ENCODE measurements at places on chromosomes 4 and X. TPM values are rescaled to one million over a fixed set of nuclear protein-coding genes. Genes with fewer than 3 reads are reported as not detected.

DNA sequence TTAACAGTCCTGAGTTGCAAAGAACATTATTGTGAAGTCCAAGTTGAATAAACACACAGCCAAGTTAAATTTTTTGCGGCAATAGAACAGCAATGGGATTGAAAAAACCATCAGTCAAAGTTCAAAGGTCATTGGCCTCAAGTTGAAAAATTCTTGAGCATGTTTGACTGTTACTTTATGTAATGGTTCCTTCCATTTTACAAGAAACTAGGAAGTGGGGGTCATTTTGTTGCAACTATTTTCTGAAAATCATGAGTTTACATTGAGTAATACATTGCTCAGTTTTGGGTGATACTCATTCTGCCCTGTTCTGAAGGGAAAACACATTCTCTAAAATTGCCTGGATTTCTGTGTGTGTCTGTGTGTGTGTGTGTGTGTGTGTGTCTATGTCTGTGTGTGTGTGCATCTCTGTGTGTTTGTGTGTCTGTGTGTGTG, 5.2 kb upstream of the IRF2 start:
- H3K36me3 ChIP-seq: peaks cover 4% of the 10 kb centered on the region
- H3K27ac ChIP-seq: no peak overlapping the region
- no peak for DNase-seq
- no peak overlapping the region for H3K4me3 ChIP-seq
- peaks cover 8% of the 10 kb centered on the region for H3K4me1 ChIP-seq

The GABRB1 gene
- polyA plus RNA-seq: 0.78 TPM

DNA sequence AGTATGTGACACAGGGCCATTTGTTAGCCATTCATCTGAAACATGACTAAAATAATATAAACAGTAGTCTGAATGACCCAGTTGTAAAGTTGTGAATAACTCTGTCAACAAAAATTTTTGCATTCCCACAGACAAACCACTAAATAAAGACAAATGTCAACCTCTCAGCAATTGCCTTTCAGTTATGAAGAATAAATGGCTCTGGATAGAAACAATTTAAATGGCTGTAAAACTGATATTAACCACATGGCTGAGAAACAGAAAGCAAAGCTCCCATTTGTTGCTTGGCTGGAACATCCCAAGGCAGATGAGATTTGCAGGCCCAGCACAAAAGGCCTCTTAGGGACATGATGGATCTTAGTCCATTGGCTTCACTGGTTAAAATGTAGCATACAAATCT, 296.3 kb downstream of the GALNTL6 start:
- no peaks in the 10 kb centered on the region for H3K27me3 ChIP-seq
- H3K4me3 ChIP-seq: no peak overlapping the region
- H3K27ac ChIP-seq: no peak overlapping the region
- no peaks in the 10 kb centered on the region for H3K36me3 ChIP-seq
- H3K4me1 ChIP-seq: no peaks in the 10 kb centered on the region

The CXXC4 gene
- 15.3 TPM for polyA plus RNA-seq

The ATP1B4 gene
- polyA plus RNA-seq: not detected

DNA sequence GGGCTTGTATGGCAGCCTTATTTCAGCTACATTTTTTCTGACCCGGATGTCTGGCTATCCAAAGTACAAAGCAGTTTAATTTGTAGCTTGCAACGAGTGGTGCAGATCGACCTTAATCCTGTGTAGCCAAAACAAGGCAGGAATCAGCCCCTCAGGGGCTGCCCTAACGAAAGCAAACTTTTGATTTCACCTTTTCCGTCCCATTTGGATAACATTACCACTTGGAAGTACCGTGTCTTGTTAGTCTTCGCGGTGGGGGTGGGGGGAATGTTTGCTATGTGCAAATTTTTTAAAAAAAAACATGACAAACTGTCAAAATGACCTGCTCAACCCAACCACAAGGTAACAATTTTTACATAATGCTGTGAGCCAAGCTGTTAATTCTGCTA, 766 bp upstream of the DNAJB14 start:
- peak overlapping the region; percentile 100 for H3K4me3 ChIP-seq
- peak overlapping the region; percentile 98 for H3K27ac ChIP-seq
- no peaks in the 10 kb centered on the region for H3K27me3 ChIP-seq
- DNase-seq: no peak
- peaks cover 9% of the 10 kb centered on the region for H3K4me1 ChIP-seq
- no peaks in the 10 kb centered on the region for H3K36me3 ChIP-seq

DNA sequence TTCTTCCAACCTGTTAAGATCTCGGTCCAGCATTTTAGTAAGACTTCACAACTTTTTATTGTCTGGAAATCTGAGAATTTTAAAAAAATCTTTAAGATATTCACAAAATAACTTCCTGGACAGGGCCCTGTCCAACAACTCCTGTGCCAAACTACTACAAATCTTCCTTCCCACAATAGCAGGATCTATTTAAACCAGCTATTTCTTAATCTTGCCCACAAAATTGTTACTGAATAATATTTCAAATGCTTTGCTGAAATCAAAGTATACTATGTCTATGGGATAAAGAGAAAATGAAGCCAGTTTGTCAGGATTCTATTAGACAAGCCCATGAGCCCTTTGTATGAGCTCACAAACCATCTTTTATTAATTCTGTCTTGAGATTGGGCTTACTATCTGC, 104.1 kb upstream of the DDIT4L start:
- DNase-seq: no peak
- H3K36me3 ChIP-seq: no peaks in the 10 kb centered on the region
- H3K4me3 ChIP-seq: no peak overlapping the region
- no peaks in the 10 kb centered on the region for H3K27me3 ChIP-seq
- H3K27ac ChIP-seq: no peak overlapping the region

The FAM241A gene
- polyA plus RNA-seq: 1.9 TPM

GRCh38 chr4:57550198-57550597, 440.0 kb upstream of the IGFBP7 start:
- DNase-seq: no peak
- H3K36me3 ChIP-seq: no peaks in the 10 kb centered on the region
- H3K4me3 ChIP-seq: no peak overlapping the region
- H3K4me1 ChIP-seq: no peaks in the 10 kb centered on the region
- H3K27ac ChIP-seq: no peak overlapping the region

GRCh38 chr4:29805916-29806480, 914.2 kb upstream of the PCDH7 start:
- H3K4me3 ChIP-seq: no peak overlapping the region
- H3K4me1 ChIP-seq: no peaks in the 10 kb centered on the region
- no peak overlapping the region for H3K27ac ChIP-seq
- H3K27me3 ChIP-seq: no peaks in the 10 kb centered on the region

GRCh38 chrX:19403696-19404095, 60.0 kb downstream of the PDHA1 start:
- no peaks in the 10 kb centered on the region for H3K4me1 ChIP-seq
- H3K4me3 ChIP-seq: no peak overlapping the region
- DNase-seq: no peak
- no peaks in the 10 kb centered on the region for H3K27me3 ChIP-seq
- no peak overlapping the region for H3K27ac ChIP-seq
- H3K36me3 ChIP-seq: no peaks in the 10 kb centered on the region

DNA sequence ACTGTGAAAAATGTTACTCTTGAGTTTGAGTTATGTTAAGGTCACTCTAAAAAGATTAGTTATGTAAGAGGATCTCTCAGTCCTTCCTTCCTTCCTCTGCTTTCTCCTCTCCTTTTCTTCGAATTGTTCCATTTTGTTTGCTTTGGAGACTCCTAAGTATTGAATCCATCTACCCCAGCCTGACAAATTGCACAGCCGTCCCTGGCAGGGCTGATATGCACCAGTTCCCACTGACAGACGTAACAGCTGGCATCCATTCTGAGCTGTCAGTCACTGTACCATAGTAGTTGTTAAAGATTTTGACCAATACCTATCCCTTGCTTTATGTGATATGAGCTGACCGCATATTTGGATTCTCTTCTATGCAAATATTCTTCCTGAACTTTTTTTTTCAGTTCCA, 210.7 kb upstream of the IGFBP7 start:
- no peak overlapping the region for H3K4me3 ChIP-seq
- H3K27ac ChIP-seq: no peak overlapping the region
- no peak for DNase-seq
- H3K36me3 ChIP-seq: no peaks in the 10 kb centered on the region

The PLXNB3 gene
- polyA plus RNA-seq: 1.6 TPM

DNA sequence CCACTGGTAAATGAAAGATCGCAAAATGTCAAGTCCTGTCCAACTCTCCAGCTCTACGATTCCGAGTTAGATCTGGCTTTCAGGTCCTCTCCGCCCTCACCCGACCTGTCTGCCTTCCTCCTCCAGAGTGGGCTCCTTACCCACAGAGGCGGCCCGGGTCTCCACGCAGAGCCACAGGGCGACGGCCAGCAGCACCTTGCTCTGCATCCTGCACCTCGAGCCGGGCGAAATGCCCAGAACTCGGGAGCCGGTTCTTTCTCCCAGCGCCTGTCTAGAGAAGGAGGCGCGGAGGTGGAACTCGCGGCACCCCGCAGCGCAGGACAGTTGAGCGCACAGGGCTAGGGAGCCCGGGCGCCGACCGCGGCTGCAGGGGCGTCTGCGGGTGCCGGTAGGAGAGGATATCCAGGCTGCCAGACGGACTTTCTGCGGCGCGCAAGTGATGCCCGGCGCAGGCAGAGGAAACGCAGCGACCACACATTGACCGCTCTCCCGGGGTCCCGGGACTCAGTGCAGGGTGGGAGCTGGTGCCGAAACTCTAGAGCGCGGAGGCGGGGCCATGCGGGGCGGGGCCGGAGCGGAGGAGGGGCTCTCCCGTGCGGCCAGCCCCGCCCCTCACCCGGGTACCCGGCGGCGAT, at the start of gene KDR:
Gene KDR (minus strand): TSS at position 509 of the 635 bp plus-strand sequence. CDS start 302 bp downstream, at position 207.
- no peak within 1 kb of the TSS for H3K27ac ChIP-seq
- no peaks in the 10 kb centered on the region for H3K27me3 ChIP-seq
- H3K4me3 ChIP-seq: peak within 1 kb of the TSS; percentile 43

- H3K4me3 ChIP-seq: no peak overlapping the region
- no peak overlapping the region for H3K27ac ChIP-seq
- no peak for DNase-seq
- no peaks in the 10 kb centered on the region for H3K36me3 ChIP-seq
- no peaks in the 10 kb centered on the region for H3K27me3 ChIP-seq
- H3K4me1 ChIP-seq: no peaks in the 10 kb centered on the region
Measured at GRCh38 chr4:173845580-173845979, 315.6 kb upstream of the HAND2 start.

The SMIM10 gene
- 5.8 TPM for polyA plus RNA-seq

The PAK3 gene
- polyA plus RNA-seq: 0.51 TPM

DNA sequence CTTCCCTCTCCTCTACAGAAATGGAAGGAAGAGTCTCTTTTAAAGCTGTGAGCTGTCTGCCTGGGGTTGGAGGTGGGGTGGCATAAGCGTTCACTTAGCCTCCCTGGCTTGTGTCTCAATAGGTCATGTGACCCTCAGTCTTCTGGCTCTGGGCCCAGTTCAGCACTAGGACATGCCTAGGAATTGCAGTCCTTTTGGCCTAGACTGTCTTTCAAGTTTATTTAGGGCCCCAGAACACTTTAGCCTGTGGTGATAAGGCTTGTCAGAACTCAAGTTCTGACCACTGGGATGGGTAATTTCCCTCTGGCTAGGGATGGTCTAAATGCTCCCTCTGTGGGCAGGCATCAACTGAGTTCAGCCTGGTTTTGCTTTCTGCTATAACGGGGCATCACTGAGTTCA, 34.3 kb upstream of the ARMCX4 start:
- peak; percentile 68 for DNase-seq
- H3K27me3 ChIP-seq: no peaks in the 10 kb centered on the region
- no peaks in the 10 kb centered on the region for H3K36me3 ChIP-seq
- peak overlapping the region; percentile 69 for H3K27ac ChIP-seq
- peaks cover 14% of the 10 kb centered on the region for H3K4me1 ChIP-seq

The FAM236A gene
- polyA plus RNA-seq: not detected

GRCh38 chr4:119149110-119149509, 13.5 kb downstream of the MYOZ2 start:
- H3K27me3 ChIP-seq: no peaks in the 10 kb centered on the region
- no peaks in the 10 kb centered on the region for H3K4me1 ChIP-seq
- no peaks in the 10 kb centered on the region for H3K36me3 ChIP-seq
- H3K4me3 ChIP-seq: no peak overlapping the region
- H3K27ac ChIP-seq: no peak overlapping the region

- H3K27me3 ChIP-seq: no peaks in the 10 kb centered on the region
- H3K36me3 ChIP-seq: no peaks in the 10 kb centered on the region
- H3K4me1 ChIP-seq: no peaks in the 10 kb centered on the region
- no peak overlapping the region for H3K27ac ChIP-seq
- no peak overlapping the region for H3K4me3 ChIP-seq
Measured at GRCh38 chrX:96176921-96177320, 507.7 kb upstream of the DIAPH2 start.

DNA sequence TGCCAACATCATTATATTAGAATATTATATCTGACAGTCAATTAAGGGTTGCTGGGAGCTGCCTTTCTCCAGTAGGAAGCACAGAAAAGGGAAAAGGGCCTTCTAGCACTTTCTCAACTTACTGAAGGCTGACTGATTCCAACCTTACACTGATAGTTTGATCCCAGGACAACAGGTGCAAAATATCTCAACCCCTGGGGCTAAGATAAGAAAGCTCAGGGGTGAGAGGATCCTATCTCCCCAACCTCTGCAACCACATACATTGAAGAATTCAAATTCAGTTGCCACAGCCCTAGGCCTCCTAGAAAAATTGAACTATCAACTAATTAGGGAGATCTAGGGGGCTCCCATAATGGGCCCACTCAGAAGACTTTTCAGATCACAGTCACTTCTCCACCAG, 179.1 kb upstream of the GPRIN3 start:
- no peaks in the 10 kb centered on the region for H3K27me3 ChIP-seq
- no peaks in the 10 kb centered on the region for H3K4me1 ChIP-seq
- H3K4me3 ChIP-seq: no peak overlapping the region
- H3K36me3 ChIP-seq: no peaks in the 10 kb centered on the region
- H3K27ac ChIP-seq: no peak overlapping the region
- DNase-seq: no peak

The PHOX2B gene
- polyA plus RNA-seq: 7.4 TPM

DNA sequence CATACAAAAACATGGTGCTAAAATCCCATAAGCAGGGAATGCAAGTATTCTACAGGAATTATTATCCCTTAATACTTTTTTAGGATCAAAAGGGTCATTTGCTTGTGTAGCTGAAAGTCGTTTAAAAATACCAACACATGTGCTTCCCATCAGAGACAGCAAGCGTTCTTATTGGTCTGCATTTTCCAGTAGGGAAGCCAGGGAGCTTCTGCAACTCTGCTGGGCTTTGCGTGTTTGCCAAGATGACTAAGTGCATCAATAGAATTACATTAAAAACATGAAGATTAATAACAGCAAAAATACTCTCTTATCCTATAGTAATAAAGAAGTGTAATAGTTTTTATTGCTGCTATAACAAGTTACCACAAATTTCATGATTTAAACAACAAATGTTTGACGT, 111.2 kb downstream of the QDPR start:
- H3K27ac ChIP-seq: no peak overlapping the region
- H3K4me1 ChIP-seq: no peaks in the 10 kb centered on the region
- no peaks in the 10 kb centered on the region for H3K27me3 ChIP-seq
- no peaks in the 10 kb centered on the region for H3K36me3 ChIP-seq
- H3K4me3 ChIP-seq: no peak overlapping the region
- no peak for DNase-seq

Data from small intestine (tissue), 16 donors.